ENCODE measurements at places on chromosomes 12 and 14. TPM values are rescaled to one million over a fixed set of nuclear protein-coding genes. Genes with fewer than 3 reads are reported as not detected.
A peak's percentile ranks its signal among the peaks of the same experiment; 100 is the strongest.

DNA sequence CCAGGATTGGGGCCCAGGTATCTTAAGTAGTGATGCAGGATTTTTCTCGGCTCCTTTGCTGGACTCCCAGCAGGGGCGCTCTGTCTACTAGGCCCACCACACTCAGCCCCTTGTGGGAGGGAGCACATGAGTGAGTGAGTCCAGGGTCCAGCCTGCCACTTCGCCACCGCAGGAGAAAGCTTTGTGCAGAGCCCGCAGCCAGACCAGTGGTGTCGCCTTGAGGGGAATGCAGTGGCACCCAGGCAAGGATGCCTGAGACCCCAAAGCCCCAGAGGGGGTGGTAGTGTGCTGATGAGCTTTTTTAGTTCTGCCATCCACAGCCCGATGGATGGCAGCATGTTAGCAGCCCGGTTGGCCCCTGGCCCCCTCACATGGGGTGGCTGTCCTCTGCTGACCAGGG is 5.4 kb upstream of the MRPS35 start:
- DNase-seq = no peak

DNA sequence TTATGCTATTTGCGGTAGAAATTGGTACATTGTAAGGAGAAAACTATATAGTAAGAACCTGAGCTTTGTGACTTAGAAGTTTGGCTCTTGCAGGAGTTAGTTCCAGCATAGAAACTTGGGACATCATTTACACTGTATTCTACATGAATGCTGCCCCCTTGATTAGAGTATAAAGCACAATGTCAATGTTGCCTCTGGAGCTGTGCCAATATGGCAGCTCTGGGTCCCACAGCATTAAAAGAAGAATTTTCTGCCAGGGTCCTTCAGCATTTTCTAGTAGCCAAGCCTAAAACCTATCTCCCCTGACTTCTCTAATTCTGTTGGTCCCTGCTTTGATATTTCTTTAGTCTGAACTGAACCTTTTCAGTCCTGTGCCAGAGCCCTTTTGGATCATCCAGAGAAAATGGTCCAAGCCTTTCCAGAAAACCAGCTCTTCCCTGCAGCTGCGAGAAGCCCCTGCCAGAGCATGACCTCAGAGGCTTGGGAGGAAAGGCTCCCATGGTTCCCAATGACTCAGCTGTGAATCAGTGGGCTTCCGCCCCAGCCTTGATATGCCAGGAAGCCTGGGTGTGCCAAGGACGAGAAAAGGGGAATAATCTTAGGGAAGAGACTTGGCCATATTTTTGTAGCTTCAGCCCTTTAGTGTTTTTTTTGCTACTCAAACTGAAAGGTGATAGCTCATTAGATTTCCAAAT is 43.2 kb downstream of the PLEKHG7 start:
- peak; percentile 97 for DNase-seq

DNA sequence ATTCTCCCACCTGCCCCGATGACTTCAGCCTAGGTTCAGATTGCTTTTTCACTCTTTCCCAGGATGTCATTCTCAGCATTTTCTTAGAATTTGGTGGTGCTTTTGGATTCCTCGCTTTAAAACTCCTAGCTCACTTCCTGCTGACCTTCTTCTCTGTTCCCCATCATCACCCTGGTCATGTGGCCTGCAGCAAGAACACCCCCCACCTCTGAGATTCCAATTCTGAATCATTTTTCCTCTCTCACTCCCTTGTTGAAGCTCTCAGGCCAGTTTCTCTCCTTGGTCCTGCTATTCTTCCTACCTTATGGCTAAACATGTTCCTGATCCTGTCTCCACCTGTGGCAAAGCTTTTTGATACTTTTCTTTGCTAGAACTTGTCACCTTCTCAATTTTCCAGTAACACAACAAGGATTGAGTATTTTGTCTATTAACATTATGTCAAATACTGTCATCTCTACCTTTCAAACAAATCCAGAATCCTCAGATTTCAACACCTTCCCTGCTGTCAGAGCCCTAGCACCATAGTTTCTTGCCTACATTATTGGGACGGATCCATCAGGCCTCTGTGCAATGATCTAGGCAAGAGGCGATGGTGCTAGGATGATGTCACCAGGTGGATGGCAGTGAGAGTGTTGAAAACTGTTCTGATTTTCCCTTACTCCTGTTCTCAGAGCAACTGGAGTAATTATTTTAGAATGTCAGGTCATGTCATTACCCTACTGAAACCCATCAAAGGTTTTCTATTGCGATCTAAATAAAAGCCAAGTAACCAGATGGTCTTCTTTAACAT is 233.7 kb downstream of the MON2 start:
- peak; percentile 25 for DNase-seq

- DNase-seq = no peak
These were observed 170.6 kb upstream of the DIO2 start for GRCh38 chr14:80381807-80382363.

Gene TTC6
- under 0.01 TPM for total RNA-seq

Gene AICDA
- not detected for total RNA-seq

Data from IMR-90 (cell line).